NCI-H2029 treated with DMSO at 0.1 percent for 48 hours (cell line): ENCODE measurements at places on chromosomes 6 and 20.

DNA sequence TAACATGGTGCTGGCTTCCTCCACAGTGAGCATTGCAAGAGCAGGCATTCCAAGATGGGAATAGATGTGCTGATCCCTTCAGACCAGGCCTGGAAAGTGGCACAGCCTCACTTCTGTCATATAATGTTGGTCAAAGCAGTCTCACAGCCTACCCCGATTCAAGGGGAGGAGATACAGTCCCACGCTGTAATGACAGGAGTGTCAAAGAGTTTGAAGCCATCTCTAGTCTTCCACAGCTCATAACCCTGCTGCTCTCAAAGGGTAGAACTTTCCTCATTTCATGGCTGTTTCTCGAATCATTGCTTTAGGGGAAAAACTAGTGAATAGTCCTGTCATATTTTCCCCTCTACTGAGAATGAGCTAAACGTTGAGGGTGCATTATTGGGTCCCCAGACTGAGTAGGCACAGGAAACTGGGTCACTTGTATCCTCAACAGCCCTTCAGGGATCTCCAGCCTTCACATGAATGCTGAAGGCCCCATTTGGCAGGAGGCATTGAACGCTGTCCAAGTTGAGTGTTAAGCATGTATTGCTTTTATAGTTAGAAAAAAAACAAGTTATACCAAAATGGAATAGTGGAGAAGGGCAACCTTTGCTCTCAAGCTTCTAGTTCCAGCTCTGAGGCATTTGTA lies 27.3 kb downstream of the DTD1 start:
- no peak for DNase-seq

- no peak for DNase-seq
These were observed 1.1 kb downstream of the HSF2 start for GRCh38 chr6:122400462-122401089.

GRCh38 chr6:38341496-38341895 lies 298.2 kb downstream of the BTBD9 start:
- no peak for DNase-seq

DNA sequence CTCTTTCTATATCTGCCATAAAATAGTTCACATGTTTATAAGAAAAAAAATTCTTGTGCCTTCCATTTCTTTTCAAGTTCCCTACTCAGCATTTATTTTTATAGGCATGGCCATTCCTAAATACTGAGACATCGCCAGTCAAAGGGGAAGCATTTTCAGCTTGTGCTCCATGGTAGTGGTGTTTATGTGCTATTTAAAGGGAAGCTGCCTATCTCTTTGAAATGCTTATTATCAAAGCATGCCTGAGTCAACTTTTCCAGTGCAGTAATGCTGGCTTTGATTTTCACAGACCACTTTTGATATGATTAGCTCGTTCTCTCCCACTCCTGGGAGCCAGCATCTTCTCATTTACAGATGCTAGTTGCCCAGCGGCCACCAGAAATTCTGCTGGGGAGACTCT lies 124.1 kb upstream of the RIN2 start:
- DNase-seq = no peak

DNA sequence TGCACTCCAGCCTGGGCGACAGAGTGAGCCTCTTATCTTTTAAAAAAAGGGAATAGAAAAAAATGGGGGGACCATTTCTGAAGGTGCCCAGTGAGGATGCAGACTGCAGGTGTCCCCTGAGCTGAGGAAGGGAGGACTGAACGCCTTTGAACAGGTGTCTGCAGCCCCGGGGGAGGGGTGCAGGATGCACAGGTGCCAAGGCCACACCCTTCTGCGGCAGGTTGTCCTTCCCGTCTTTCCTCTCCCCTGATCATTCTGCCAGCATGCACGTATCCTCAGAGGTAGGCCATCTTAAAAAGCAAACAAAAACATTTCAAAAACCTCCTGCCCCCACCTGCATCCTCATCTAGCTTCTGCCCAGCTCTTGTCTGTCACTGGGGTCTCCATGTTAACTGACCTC lies 101.3 kb downstream of the MTHFD1L start:
- DNase-seq = peak; percentile 8

DNA sequence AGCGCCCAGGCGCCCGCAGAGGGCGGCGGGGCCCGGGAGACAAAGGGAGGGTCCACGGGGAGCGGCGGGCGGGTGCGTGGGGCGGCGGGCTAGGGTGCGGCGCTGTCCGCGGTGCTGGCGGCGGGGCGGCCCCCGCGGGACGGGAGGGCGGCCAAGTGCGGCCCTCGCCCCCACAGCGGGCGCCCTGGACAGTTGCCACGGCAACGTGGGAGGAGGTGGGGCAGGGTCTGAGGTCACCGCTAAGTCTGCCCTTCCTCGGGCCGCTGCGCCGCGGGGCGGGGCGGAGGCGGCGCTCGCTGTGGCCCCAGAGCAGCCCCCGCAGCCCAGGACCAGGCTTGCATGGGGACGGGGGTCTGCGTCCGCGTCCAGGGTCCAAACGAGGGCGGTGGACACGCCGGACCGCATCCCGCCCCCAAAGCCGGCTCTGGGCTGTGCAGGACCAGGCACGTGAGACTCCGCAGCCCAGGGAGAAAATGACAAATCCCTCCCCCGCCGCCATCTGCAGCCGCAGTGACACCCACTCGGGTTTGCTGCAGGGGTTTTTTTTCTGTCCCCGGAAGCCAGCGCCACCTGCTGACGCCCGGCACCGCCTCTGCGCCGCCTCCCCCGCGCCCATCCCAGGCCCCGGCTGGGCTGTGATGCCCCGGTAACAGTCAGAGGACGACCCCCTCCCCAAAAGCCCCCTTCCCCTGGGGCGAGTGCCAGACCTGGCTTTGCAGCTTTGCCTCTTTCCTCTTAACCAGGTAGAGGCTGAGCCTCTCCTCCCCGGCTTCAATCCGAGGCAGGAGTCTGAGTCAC lies 36.8 kb downstream of the YTHDF1 start:
- DNase-seq = no peak

- DNase-seq = no peak
These were observed 75.6 kb downstream of the VEGFA start for GRCh38 chr6:43845646-43846045.

- no peak for DNase-seq
These were observed 42.5 kb downstream of the SLC2A4RG start for GRCh38 chr20:63782051-63782471.

DNA sequence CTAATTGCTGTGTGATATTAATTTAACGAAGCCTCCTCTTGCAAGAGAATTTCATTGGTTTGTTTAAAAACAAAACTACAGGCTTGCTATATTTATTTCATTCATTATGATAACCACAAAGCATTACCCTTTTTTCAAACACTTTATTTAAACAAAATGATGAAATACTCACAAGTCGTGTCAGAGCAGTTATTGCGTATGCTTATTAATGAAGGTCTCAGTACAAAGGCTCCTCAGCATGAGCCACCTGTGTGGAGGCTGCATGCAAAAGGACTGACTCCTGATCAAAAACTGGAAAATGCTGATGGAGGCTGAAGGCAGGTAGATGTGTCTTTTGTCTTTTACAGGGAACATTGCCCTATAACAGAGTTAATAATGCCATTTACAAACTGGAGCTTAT lies 130.5 kb downstream of the CRYBG1 start:
- DNase-seq = no peak

DNA sequence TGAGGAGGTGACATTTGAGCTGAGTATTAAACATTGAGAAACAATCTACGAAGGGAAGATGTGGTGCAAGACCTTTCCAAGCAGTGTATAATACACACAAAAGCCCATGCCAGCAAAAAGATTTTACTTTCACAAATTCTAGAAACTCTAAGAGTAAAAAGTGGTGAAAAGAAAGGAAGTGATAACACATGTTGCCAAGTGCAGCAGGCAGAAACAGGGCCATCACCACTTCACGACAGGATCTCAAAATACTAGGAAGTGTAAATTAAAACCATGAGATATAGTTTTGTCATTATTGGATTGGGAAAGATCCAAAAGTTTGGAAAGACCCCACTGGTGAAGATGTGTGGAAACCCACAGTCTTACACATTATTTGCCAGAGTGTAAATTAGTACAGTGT lies 1.7 kb upstream of the ENTPD6 start:
- DNase-seq = no peak

- no peak for DNase-seq
These were observed 62.3 kb upstream of the SNX9 start for GRCh38 chr6:157760589-157761330.

- no peak for DNase-seq
These were observed 48.1 kb downstream of the ERMARD start for GRCh38 chr6:169799474-169799926.

- DNase-seq = no peak
These were observed 74.8 kb upstream of the PLCB4 start for GRCh38 chr20:8994045-8994444.

DNA sequence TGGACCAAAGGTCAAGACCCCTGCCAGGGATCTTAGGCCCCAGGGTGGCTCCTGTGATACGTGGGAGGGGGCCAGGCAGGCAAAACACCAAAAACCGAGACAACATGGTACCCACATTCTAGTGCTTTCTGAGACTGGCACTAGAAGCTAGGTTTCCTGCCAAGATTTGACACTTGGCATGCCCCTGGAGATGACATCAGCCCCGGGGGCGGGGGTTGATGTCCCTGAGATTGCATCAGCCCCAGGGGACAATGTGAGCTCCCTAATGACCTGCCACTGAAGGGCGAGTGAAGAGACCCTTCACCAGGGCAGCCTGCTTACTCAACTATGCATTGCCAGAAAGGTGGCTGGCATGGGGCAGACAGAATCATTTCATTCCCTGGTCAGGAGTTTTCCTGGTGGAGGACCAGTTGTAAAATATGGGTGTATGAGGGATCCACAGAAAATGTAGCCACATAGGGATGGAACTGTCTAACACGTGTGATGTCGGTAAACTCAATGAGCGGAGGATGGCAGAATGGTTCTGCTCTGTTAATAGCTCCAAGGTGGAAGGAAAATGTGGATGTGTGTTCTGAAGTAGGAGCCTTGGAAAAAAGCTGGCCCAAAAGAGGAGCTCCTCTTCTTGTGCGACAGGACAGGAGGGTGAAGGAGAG lies 219.7 kb downstream of the UNC5CL start:
- peak; percentile 79 for DNase-seq

- no peak for DNase-seq
These were observed 802.3 kb downstream of the MAFB start for GRCh38 chr20:39886650-39887190.

DNA sequence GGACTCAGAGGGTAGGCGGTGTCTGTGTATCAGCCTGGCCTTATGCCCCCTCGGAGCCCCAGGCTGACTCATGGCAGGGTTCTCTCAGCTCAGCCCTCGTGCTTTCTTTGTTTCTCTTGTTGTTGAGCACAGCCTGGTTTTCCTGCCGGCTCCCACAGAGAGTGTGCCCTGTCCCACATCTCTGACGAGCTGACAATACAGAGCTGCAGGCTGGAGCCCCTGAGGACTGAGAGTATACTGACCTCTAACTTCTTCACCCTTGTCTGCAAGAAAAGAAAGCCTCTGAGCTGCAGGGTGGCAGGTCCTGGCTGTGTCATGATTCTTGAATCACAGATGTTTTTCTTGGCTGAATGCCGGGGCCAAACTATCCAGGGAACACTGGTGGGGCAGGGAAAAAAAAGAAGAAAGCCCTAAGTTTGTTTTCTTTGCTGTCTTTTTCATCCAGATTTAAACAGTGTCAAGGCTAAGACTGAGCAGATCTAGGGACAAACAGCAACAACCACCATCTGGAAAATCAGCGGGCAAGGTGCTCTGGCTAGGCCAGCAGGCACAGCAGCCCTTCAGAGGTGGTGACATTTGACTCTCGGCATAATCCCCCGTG lies 63.3 kb upstream of the ZNF133 start:
- DNase-seq = no peak

DNA sequence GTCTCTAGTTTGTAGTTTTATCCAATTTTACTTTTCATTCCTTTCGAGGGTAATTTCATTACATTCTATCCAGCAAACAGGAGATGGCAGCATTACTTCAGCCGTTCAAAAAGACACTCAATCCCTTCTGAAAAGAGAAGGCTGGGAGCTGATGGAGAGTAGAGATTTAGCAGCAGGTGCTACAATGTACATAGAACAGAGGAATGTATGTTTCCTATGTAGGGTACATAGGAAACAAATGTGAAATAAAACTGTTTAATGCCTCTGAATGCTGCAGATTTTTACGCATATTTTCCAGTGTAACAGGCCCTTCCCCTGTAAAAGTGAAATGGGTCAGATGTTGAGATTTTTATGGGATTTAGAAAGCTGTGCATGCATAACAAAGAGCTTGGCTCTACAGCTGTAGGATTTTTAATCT lies 16.0 kb downstream of the RPS12 start:
- no peak for DNase-seq

- no peak for DNase-seq
These were observed 312.2 kb downstream of the ADGRG6 start for GRCh38 chr6:142613981-142614380.

GRCh38 chr6:163338671-163339405 lies 75.7 kb upstream of the QKI start:
- DNase-seq = peak; percentile 10

DNA sequence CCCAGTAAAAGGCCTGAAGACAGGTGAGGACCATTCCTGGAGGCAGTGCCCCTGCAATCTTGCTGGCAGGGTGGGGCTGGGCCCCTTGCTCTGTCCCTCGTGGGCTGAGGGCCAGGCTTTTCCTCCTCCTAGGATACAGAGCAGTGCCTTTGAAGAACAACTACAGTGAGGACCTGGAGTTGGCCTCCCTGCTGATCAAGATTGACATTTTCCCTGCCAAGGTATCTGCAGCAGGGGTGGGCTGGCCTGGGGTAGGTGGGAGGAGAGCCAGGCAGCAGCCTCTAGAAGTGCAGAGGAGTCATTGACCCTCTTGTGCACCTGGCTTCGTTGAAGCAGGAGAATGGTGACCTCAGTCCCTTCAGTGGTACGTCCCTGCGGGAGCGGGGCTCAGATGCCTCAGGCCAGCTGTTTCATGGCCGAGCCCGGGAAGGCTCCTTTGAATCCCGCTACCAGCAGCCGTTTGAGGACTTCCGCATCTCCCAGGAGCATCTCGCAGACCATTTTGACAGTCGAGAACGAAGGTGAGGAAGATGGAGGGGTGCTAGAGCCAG lies 36.5 kb downstream of the PLCG1 start:
- no peak for DNase-seq

GRCh38 chr6:37061157-37061804 lies 55.8 kb downstream of the FGD2 start:
- DNase-seq = no peak

GRCh38 chr6:169850746-169851145 lies 99.3 kb downstream of the ERMARD start:
- no peak for DNase-seq

- no peak for DNase-seq
These were observed 36.0 kb upstream of the SMIM29 start for GRCh38 chr6:34284563-34285447.

DNA sequence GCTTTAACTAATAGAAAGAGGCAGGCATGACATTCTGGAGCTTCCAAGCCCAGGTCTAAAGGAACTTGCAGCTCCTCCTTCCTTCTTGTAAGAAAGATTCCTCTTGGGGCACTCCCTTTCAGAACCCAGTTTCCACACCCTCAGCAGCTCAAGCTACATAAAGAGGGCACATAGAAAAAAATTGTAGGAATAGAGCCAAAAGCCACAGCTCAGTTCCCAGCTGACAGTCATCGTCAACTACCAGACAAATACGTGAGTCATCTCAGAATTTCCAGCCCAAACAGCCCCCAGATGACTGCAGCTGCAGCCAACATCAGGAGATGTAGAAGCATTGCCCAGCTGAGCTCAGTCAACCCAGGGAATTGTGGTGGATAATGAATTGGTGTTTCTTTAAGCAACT lies 349.8 kb upstream of the ARID1B start:
- peak; percentile 74 for DNase-seq
